ENCODE measurements at places on chromosomes 3 and 15. TPM values are rescaled to one million over a fixed set of nuclear protein-coding genes. Genes with fewer than 3 reads are reported as not detected.

GRCh38 chr3:155712008-155712407 lies 32.9 kb downstream of the PLCH1 start:
- H3K27ac ChIP-seq, result no peak overlapping the region
- H3K4me3 ChIP-seq, result no peak overlapping the region
- H3K4me1 ChIP-seq, result no peaks in the 10 kb centered on the region
- H3K27me3 ChIP-seq, result no peaks in the 10 kb centered on the region

DNA sequence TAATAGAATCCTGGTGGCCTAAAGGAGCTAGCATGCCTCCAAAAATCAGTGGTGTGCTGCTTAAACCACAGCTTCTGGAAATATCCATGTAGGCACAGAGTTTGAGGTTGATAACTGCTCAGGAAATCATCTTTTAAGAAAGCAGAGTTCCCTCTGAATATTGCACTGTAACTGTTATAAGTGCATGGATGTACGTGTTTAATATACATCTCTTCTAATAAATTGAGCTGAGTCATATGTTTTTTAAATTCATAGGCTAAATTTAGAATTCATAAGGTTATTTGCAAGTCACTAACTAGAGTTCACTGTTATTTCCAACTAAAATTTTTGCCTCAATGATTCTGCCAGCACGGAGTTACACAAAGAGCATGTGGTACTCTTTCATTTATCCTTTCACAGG lies 68.9 kb downstream of the MYH15 start:
- no peaks in the 10 kb centered on the region for H3K27me3 ChIP-seq
- no peak overlapping the region for H3K27ac ChIP-seq
- no peak for DNase-seq
- no peaks in the 10 kb centered on the region for H3K36me3 ChIP-seq

DNA sequence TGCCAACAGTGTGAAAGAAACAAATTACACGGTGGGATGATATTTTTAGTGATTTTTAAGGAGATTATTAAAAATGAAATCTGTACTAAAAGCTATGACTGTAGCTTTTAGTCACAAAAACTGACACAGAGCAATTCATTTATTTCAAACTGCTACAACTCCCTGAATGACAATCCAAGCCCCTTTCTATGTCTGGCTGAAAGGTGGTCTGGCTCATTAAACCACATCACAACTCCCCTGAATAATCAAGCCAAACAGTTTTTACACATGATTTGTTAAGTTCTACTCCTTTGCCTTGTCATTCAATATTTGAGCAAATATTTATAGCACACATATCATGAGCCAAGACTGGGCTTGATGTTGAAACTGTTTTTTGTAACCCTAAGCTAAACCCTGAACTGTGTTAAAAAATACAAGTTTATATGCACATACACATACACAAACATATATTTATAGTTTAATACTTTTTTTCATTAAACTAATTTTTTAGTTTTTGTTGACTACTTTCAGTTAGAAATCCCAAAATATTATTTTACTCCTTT lies 125.5 kb downstream of the RBMS3 start:
- H3K27ac ChIP-seq, result no peak overlapping the region
- H3K4me3 ChIP-seq, result no peak overlapping the region
- no peak for DNase-seq
- no peaks in the 10 kb centered on the region for H3K36me3 ChIP-seq

DNA sequence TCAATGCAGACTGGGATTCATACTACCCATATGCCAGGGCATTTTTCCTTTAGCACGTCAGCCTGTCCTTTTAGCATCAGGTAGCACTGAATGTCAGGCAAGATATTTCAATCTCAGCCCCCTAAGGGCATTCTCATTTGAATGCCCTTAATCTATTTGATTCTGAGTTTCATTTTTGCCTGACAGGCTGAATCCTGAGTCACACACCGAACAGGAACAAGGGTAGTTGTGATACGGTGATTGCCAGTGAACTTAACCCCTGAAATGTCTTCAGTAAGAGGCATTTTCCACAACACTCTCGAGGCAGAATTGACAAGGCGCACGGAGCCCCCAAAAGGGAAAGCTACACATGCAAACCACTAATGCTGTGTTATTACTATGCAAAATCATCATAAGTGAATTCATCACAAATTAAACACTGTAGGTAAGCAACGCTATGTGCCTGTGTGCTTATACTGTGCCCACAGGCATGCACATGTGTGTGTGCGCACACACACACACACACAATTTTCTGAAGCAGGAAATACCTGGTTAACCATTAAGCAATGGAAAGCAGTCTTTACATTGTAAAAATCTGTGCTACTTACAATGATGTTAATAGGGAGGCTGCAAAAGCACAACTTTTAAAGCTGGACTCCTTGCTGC lies 130.4 kb downstream of the ZNF385D start:
- H3K27me3 ChIP-seq, result no peaks in the 10 kb centered on the region
- DNase-seq, result no peak
- H3K27ac ChIP-seq, result no peak overlapping the region

DNA sequence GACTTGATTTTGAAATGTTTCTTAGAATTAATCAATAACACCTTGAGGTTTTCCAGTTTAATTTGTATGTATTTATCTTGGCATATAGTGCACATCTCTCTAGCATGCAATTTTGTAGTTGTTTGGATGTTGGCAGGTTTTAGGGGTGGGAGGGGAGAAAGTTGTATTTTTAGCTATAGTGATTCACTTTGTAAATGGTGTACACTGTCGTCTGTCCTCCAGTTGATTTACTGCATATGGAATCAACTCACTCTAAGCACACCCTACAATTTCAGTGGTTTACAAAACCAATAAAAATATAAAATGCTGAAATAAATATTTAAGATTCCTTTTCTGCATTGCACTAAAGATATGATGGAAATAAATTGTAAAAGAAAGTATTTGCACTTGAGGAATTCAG lies 199.1 kb downstream of the CDIN1 start:
- no peak for DNase-seq
- no peak overlapping the region for H3K27ac ChIP-seq
- peaks cover 7% of the 10 kb centered on the region for H3K4me1 ChIP-seq

DNA sequence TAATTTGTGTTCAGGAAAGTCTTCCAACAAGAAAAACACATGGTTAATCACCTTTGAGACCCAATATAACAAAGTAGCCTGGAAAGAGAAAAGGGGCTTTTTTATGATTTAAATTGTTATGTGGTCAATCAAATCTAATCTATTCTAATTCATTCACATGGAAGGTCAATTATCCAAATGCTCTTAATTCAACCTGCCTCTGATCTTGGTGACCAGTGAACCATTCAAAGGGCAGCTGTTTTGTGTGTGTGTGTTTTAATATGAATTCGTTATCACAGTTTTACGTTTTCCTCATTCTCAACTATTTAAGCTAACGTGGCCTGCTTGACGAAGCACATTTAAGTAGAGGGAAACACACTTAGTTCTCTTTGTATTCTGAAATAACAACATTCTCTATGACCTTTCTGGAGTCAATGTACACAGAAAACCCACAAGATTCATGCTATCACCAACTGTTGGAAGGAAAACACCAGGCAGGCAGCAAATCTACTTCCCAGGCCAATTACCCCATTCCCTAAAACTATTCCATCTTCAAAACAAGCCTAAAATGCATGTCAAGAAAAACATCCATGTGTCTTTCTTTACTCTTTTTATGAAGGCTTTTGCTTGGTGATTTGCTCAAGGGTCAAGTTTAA lies 195.4 kb downstream of the SUCLG2 start:
- no peak overlapping the region for H3K27ac ChIP-seq
- H3K4me3 ChIP-seq, result no peak overlapping the region
- DNase-seq, result no peak
- H3K27me3 ChIP-seq, result no peaks in the 10 kb centered on the region
- H3K36me3 ChIP-seq, result no peaks in the 10 kb centered on the region
- H3K4me1 ChIP-seq, result peaks cover 29% of the 10 kb centered on the region

GRCh38 chr3:118089563-118089962 lies 945.1 kb downstream of the IGSF11 start:
- H3K4me1 ChIP-seq, result no peaks in the 10 kb centered on the region
- H3K36me3 ChIP-seq, result no peaks in the 10 kb centered on the region
- no peak overlapping the region for H3K4me3 ChIP-seq
- no peak for DNase-seq

GRCh38 chr3:27532426-27533260 lies 48.5 kb upstream of the SLC4A7 start:
- H3K36me3 ChIP-seq, result no peaks in the 10 kb centered on the region
- no peak for DNase-seq
- no peaks in the 10 kb centered on the region for H3K27me3 ChIP-seq
- H3K27ac ChIP-seq, result peak overlapping the region; percentile 86
- H3K4me1 ChIP-seq, result peaks cover 34% of the 10 kb centered on the region

- H3K36me3 ChIP-seq, result no peaks in the 10 kb centered on the region
- peaks cover 2% of the 10 kb centered on the region for H3K27me3 ChIP-seq
- no peak overlapping the region for H3K27ac ChIP-seq
- no peak overlapping the region for H3K4me3 ChIP-seq
Measured at GRCh38 chr3:72569754-72570440, 278.3 kb downstream of the SHQ1 start.

DNA sequence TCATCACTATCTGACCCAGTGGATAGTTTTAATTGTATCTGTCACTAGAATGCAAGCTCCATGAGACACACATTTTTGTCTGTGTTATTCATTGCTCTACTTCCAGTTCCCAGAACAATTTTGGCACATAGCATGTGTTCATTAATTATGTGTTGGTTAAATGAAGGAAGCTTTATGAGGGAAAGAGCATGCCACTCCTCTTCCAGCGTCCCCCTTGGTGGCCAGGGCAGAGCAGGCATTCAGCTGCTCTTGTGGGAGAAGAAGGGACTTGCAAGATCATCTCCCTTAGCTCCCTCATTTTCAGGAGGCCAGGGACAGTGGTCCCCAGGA lies 489 bp upstream of the GALNT15 start:
- peaks cover 11% of the 10 kb centered on the region for H3K4me1 ChIP-seq
- no peaks in the 10 kb centered on the region for H3K27me3 ChIP-seq
- no peak for DNase-seq
- H3K36me3 ChIP-seq, result no peaks in the 10 kb centered on the region
- H3K4me3 ChIP-seq, result no peak overlapping the region
- H3K27ac ChIP-seq, result no peak overlapping the region

DNA sequence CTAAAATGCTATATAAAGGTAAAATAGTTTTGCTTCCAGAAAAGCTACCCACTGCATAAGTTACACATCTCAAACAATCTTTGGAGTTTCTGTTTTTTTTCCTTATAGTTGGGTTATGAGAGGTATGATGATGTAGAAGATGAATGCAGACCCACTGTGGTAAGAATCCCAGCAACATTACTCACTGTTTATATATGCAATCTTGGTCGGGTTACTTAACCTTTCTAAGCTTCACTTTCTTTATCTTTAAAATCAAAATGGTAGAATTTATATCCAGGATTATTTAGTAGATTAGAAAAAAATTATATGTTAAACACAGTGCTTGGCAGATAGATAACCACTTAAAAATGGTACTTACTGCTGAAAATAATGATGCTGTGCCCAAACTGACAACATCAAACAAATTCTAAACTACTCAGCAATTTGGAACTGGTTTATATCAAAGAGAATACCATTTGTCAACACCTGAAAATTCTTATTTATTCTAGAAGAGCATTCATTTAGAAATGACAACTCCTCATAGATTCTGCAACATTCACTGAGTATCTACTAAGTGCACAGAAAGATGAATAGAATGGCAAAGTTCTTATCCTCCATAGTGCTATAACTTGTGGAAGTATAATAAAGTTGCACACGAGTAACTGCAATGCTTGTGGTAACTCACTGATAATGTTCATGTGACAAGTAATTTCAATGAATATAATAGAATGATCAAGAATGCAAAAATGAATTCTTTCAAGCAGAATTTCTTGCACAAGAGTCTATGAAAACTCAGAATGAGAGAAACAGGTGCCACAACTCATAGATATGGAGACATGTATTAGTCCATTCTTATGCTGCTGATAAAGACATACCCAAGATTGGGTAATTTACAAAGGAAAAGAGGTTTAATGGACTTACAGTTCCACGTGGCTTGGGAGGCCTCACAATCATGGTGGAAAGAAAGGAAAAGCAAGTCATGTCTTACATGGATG lies 129.0 kb upstream of the SLC7A14 start:
- H3K4me3 ChIP-seq, result no peak overlapping the region
- DNase-seq, result no peak
- H3K27me3 ChIP-seq, result no peaks in the 10 kb centered on the region
- H3K27ac ChIP-seq, result no peak overlapping the region
- no peaks in the 10 kb centered on the region for H3K36me3 ChIP-seq

DNA sequence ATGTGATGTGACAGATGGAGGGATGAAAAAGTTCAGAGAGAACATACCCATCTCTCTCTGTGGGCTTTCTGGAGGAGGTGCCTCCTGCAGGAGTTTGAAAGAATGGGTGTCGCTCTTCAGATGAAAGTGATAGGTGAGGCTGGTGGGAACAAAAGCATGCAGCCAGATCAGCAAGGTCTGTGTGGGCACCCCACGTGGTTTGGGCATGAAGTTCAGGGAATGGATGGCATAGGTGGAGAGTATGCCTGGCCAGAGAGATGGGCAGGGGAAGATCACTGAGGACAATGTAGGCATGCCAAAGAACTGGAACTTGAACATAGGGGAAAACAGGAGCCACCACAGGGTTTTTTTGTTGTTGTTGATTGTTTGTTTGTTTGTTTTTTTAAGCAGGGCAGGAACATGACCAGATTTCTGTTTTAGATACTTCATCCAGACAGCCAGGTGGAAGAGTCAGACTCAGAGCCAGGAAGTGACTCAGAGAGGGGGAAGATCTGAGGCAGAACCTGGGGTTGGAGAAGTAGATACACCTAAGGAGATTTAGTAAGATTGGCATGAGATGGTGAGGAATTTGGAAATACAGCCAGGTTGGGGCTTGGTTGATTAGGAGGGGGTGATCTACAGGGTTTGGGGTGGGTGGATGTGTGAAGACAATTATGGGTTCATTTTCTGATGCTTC lies 64.8 kb upstream of the CLSTN2 start:
- no peaks in the 10 kb centered on the region for H3K27me3 ChIP-seq
- H3K4me3 ChIP-seq, result no peak overlapping the region
- H3K4me1 ChIP-seq, result no peaks in the 10 kb centered on the region
- H3K27ac ChIP-seq, result no peak overlapping the region

The ROBO2 gene
- 0.23 TPM for total RNA-seq

The RTF1 gene
- 40.6 TPM for total RNA-seq

The ACSBG1 gene
- total RNA-seq, result not detected

The ZMAT3 gene
- 33.1 TPM for total RNA-seq

The GXYLT2 gene
- 0.24 TPM for total RNA-seq

The ANKDD1A gene
- 2.6 TPM for total RNA-seq

The EEFSEC gene
- 12.0 TPM for total RNA-seq

The CYP11A1 gene
- total RNA-seq, result not detected

The SLC22A13 gene
- total RNA-seq, result 0.44 TPM

The SCN11A gene
- total RNA-seq, result not detected
